ENCODE measurements at places on chromosomes 12 and 14.

DNA sequence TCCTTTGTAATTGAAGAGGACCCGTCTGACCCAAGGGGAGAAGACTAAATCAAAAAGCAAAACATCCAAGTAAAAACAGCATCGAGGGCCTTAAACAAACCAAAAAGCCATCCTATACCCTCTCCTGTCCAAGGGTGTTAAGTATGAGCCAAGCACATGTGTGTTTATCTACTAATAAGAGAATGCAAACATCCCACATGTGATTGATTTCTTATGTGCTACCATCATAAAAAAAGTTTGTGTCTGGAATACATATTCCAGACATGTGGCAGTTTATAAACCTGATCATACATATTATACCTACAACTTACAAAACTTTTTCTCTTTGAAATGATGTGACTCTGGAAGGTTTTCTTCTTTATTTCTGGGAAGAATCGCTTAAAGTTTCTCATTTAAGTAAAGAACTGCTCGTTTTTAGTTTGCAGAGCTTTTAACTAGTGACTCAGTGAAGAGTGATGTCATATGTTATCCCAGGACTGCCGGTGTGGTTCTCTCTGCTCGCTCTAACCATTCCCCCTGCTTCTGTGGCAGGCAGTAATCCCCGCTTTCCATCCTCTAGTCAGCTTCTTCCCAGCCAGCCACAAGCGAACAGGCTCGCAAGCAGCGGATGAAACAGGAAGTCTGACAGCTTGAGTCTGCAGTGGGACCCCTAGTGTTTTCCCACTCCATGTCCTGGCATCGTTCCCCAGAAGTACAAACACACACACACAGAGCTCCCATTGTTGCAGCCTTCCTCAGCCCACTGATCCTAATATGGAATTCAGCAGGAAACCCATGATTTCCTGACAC, 431 bp upstream of the RHOJ start:
- peak; percentile 11 for DNase-seq

GRCh38 chr14:94665121-94665520, 52.9 kb downstream of the SERPINA3 start:
- DNase-seq = no peak

DNA sequence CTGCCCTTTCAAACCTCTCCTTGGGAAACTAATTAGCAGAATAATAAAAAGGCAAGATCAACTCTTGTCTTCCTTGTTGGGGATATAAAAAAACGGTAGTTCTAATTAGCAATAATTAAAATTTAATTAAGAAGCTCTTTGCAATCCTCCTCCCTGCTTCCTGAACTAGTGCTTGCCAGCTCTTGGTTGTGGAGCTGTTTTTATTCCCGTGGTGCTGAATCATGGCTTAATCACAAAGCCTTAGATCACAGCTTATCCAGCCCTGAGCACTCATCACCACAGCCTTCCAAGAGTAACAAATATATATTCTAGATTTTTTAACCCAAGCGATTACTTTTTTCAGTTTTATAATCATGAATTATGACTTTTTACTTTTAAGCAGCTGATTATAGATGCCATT, 63.2 kb upstream of the INSM2 start:
- DNase-seq = no peak

DNA sequence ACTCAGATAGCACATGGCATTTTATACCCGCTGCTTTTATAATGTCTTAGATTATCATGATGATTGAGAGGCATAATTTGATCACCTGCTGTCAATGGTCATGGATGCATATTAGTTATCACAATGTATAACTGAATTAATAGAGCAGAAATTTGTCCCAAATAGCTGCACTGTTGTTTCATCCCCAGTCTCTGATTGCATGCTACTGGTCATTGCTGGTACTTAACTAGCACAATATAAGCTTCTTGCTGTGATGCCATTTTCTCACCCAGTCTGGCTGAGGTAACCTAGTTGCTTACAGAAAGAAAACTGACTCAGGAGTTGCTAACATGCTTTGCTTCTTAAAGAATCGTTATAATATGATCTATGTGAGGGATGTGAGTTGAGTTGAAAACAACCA, 76.8 kb upstream of the PLEKHA5 start:
- no peak for DNase-seq

- no peak for DNase-seq
These were observed 79.9 kb downstream of the HEATR5A start for GRCh38 chr14:31340297-31341063.

GRCh38 chr12:78571953-78572352, 292.6 kb upstream of the SYT1 start:
- no peak for DNase-seq

- peak; percentile 48 for DNase-seq
These were observed 8.6 kb downstream of the SETD1B start for GRCh38 chr12:121812320-121812871.

DNA sequence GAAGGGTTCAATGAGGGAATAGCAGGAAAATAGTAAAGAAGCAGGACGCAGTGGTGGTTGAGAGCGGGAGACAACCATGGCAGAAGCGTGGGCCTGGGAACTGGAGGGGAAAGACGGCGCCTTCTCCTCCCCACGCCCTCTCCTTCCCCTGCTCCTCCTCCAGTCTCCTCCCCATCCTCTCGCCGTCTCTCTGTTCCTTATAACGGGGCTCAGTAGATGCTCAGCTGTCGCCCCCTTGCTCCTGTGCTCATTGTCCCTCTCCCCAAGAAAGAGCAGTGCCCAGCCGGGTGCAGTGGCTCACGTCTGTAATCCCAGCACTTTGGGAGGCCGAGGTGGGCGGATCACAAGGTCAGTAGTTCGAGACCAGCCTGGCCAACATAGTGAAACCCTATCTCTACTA, 142.0 kb downstream of the BCL11B start:
- DNase-seq = no peak

DNA sequence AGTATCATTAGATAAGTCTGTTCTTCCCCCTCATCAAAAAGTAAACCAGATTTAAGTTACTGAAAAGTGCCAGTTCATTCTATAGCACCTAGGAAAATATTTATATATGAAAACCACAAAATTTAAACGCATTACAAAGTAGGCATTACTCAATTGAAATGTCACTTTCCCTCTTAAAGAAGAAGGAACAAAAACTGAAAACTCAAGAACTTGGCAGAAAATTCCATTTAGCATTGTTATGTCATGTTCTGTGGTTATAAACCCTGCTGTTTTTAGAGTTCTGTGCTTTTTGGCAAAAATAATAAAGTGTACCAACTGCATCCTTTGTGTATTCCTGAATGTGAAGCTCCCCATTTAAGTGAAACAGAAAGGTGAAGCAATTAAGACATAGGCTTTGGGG, 3.6 kb downstream of the FGD4 start:
- no peak for DNase-seq

- DNase-seq = peak; percentile 52
These were observed 155.6 kb downstream of the DYRK2 start for GRCh38 chr12:67804168-67804567.

GRCh38 chr12:10211940-10212738, 538 bp upstream of the GABARAPL1 start:
- DNase-seq = peak; percentile 82

DNA sequence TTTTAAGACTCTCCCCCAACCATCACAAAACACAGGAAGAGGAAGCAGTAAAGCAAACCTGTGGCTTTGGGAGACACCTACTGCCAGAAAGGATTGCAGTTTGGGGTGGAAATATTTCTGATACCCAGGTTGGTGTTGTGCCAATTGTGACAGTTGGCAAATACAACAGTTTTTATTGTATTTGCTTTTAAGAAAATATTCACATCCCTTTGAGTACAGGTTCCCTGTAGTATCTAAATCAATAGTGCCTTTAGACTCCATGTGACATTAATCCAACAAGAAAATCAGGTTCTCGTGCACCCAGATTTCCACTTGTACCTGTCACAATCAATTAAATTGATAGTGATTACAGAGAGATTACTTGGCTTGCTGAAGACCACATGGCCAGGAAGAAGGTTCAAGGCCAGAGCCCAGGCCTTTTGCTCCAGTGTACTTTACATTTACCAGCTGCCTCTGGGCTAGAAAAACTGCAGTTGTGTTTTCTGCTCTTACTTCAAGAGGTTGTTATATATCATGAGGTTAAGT, 361.2 kb downstream of the ATP23 start:
- DNase-seq = no peak

- DNase-seq = no peak
These were observed 215.0 kb downstream of the BMP4 start for GRCh38 chr14:53741479-53742232.

DNA sequence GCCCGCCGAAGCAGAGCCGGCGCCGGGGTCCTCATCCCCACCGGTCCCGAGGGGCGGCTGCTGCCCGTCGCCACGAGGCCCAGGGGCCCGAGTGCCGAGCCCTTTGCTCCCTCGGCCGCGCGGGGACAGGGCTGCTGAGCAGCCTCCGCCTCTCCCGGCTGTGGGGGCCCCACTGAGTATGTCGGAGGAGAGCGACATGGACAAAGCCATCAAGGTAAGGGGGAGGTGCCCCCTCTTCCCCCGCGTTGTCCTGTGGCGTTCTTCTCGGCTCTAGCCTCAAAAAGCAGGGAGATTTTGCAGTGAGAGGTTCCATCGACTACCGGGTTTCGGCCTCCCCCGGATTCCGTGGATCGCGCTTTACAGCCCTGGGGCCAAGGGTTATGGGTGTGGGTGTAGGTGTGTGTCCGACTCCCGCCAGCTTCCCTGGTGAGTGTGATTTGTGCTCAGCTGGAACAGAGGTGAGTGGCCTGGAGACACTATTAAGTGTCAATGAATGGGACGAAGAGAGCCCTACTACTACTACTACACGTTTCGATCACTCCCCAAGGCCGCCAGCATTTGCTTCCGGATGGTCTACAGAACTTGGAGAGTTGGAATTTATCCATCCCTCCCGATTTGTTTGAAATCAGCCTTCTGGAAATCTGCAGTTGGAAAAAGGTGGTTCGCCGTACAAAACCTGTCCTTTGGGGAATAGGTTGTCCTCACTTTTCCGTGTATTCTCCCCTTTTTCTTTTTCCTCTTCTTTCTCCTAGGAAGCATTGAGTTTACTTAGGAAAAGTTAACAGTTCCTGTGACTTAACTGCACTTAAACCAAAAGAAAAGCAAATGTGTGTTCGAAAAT, 748 bp downstream of the MAPKAPK5 start:
- peak; percentile 30 for DNase-seq

DNA sequence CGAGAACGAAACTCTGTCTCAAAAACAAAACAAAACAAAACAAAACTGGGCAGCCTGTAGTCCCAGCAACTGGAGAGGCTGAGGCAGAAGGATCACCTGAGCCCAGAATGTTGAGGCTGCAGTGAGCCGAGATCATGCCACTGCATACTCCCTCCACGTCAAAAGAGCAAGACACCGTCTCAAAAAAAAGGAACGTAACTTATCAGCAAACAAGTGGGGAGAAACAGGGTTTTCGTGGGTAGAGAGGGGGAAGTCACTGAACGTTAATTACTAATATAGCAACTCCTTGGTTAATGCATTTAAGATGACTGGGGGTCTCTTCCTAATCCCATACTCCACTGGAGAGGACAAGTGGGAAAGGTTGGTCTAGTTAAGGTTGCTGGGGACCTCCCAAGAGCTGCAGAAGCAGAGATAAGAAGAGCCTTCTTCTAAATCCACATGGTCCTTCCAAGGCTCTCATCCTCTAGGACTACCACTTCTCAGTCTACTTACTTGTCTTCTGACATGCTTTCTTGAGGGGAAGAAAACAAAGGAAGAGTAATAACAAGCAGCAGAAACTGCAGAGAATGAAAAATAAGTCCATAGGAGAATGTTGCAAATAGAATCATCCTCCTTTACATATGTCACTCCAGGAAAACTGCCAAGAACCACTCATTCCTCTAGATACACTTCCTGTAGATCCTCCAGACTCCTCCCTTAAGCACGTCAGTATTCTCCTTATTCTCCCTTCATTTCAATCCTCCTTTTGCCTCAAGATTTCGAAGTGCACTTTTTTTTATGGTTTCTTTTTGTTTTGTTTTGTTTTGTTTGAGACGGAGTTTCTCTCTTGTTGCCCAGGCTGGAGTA, 5.8 kb downstream of the NUMB start:
- peak; percentile 59 for DNase-seq

- DNase-seq = no peak
These were observed 191.2 kb upstream of the KRR1 start for GRCh38 chr12:75702477-75703093.

DNA sequence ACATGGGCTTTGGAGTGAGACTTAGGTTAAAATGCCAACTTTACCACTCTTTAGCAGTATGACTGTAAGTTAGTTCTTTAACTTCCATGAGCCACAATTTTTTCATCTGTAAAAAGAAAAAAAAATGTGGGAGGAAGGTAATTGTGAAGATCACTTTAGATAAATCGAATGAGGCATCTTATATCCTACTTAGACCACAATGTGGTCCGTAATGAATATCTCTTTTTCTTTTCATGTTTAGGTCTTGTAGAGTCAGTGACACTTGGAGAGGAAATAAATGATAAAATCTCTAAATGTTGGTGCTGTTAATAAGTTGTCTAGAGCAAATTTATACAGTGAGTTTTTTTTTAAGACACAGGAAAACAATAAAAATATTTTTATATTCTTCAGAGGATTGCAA, 34.3 kb downstream of the RGS6 start:
- no peak for DNase-seq

DNA sequence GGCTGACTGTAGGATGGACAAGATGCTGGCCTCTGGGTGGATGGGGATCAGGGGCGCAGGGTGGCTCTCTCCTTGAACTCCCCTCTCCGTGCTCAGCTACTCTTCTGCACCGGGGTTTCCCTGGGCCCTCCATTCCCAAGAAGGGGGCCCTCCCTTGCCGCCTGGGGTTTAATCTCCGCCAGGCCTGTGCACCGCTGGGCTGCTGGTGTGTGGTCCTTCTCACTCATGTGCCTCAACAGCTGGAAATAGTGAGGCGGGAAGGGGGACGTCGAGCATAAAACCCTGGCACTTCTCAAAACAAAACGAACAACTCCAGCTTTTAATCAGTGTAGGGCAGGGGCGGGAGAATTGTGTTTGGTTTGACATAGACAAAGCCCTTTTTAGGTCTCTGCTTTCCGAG, 19.0 kb upstream of the SMOC1 start:
- no peak for DNase-seq

- no peak for DNase-seq
These were observed 4.1 kb upstream of the PRIMA1 start for GRCh38 chr14:93792391-93792790.

DNA sequence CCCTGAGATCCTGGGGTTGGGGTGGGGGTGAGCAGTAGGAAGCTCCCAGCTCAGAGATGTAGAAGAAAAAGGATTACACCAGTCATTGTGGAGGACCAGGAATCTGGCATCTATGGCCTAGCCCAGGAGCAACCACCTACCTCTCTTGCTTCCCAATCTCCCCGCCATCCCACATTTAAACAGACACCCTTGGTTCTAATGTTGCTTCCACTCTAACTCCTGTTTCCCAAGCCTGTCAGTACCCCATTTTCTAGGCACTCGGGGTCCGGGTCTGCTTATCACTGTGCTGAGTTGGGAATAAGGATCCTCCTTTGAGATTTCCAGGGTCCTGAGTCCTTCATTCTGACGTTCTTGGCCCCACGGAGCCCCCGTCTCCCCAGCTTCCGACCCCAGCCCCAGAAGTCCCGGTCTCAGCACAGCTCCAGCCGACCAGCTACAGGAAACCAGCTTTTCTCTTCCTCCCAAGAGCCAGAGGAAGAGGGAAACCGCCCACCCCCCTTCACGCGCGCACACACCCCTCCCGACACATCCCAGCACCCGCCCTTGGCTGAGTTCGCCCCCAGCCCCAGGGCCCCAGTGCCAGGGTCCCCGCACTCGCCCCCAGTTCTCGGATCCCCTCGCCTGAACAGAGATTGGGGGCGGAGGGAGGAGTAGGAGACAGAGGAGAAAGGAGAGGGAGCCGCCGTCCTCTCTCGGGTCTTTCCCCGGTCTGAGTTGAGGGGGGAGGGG, 1.2 kb downstream of the ITGA5 start:
- no peak for DNase-seq
